Activated CD4-positive, alpha-beta memory T cell treated with anti-CD3 and anti-CD28 coated beads for 36 hours (primary cell): ENCODE measurements at places on chromosomes 12 and 14.
A peak's percentile ranks its signal among the peaks of the same experiment; 100 is the strongest.

GRCh38 chr14:94144765-94145164, 15.4 kb upstream of the IFI27L2 start:
- no peak for DNase-seq

- peak; percentile 23 for DNase-seq
Observed at GRCh38 chr14:72154645-72155378, 222.6 kb downstream of the RGS6 start.

GRCh38 chr12:131166717-131167116, 213.0 kb downstream of the ADGRD1 start:
- no peak for DNase-seq

DNA sequence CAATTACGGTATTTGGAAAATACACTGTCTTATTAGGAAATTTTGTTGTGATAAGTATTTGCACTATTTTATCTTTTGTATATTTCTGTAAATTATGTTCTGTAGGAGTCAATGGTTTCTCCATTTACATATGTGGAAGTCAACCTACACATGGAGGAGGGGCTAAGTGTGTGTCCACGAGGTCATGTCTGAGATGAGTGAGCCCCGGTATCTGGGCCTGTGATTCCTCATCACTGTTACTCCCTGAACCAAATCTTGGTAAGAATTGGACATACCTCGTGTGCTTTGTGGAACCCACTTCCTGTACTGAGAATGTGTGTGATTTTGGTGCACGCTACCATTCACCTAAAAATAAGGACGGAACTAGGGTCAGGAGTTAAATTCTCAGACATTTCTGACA, 1105.5 kb downstream of the TMEM121 start:
- DNase-seq = no peak

- DNase-seq = peak; percentile 80
Observed at GRCh38 chr14:97602438-97603117, 805.4 kb downstream of the VRK1 start.

DNA sequence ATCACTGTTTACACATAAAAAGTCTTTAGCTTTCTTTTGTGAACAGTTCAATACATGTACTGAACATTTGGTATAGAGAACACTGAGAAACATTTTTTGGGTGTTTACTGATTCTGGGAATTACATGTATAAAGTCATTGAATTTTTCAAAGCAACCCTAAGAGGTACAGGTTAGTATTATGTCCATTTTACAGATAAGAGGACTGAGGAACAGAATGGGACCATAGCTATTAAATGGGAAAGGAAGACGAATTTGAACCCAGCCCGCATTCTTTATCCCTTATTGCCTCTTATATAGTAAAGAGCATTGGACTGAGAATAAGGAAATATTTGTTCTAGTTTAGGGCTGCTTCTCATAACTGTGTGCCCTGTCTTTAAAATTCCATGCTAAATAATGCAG, 889 bp upstream of the KANSL2 start:
- DNase-seq = no peak

GRCh38 chr14:51225751-51226150, 14.3 kb upstream of the TMX1 start:
- no peak for DNase-seq

- DNase-seq = no peak
Observed at GRCh38 chr12:55696796-55697462, 10.8 kb downstream of the ITGA7 start.

DNA sequence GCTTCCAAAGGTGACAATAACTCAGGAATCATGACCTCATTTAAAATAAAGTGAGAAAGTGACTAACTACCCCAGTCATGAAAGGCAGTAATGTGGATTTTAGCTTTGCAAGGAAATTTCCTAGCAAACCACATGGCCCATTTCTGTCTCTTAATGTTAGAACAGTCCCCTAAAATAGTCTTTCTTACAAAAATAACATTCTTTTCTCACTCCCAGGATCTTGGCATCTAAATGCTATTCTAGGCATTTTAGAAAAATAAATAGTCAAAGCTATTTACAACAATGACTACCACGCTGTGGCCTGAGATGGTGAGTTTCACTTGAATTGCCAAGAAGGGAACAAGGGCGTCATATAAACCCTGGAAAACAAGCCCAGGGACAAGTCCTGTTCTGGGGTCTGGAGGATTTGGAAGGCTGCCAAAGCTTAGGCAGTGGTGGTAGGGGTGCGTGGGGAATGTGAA, 101.2 kb upstream of the CCDC175 start:
- DNase-seq = no peak

- DNase-seq = peak; percentile 84
Observed at GRCh38 chr14:102822311-102822863, 45.1 kb downstream of the TRAF3 start.

DNA sequence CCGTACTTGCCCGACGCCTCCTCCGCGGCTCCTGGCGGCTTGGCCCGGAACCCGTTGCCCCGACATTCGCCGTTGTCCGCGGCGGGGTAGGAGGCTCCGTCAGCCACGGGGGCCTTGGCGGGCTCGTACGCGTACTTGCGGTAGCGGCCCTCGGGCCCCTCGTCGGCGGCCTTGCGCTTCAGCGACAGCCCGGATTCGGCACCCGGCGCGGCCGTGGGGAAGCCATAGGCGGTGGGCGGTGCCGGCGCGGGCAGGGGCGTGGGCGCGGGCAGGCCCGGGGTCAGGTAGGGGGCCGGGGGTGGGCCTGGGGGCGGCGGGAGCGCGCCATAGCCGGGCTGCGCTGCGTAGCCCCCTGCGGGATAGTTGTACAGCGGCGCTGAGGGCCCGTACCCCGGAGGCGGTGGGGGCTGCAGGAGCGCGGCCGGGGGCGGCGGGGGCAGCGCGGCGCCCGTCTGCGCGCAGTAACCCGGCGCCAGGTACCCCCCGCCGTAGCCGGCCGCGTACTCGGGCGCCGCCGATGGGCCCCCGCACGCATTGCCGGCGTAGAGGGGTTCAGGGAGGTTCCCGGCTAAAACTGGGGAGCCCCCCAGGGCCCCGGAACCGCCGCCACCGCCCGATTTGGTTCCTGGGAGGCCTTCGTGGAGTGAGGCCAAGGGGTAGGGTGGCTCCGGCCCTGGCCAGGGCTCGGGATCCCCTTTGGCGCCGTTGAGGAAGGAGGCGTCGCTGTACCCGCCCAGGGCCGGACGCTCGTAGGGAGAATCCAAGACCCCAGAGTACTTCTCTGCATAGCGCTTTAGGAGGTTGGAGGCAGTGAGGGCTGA, 26.9 kb downstream of the FIGNL2 start:
- DNase-seq = no peak

DNA sequence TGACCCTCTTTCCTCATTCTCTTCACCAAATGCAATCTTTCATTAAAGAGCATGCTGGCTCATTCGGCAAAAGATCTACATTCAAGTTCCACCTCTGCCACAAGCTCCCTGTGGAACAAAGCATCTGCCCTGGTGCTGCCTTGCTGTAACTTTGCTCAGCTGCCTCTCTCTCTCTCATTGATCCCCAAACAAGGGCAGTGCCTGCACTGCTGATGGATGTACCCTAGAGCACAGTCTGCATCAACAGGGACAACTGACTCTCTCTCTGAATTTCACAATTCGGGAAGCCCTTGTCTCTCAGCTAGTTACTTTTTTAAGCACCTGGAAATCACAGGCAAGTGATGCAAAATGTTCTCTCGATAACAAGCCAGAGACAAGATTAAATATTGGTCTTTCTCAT, 174.0 kb upstream of the DIO2 start:
- DNase-seq = no peak

DNA sequence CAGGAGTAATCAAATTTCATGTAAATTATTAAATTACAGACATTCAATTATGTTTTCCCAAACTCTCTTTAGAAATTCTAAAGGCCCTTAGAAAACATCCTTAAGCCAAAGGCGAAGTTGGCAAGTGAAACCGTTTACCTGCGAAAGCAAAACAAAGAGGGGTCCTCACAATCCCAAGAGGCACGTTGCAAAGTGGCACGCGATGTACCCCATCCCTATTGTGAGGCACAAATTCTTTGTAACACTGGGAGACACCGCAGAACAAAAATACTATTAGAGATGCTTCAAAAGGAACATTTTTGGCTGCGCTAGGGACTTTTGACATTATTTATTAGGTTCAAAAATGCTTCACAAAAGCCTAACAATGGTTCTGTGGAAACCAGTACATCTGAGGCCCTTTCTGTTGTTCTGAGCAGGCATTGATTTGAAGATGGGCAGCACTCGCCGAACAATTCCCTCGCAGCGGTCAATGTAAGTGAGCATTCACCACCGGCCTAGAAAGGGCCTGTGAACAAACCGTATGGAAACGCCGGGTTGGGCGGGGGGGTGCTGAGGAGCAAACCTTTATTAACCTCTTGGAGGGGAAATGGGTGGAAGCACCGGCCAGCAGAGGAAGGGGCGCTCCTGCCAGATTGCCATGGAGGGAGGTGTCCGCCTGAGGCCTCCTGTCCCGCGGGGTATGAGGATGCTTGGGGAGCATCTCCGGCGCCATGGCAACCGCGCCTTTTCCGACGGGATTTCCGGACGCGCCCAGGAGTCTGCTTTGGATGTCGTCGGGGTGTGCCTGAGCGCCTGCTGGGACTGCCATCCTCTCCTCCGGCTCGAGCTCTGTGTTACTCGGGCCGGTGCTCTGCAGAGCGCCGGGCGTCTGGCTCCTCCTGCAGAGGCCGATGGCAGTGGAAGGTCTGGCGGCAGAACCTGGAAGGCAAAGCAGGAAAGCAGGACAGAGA, 193.9 kb downstream of the C12orf42 start:
- DNase-seq = no peak

- no peak for DNase-seq
Observed at GRCh38 chr14:89907655-89908054, 46.9 kb downstream of the EFCAB11 start.

DNA sequence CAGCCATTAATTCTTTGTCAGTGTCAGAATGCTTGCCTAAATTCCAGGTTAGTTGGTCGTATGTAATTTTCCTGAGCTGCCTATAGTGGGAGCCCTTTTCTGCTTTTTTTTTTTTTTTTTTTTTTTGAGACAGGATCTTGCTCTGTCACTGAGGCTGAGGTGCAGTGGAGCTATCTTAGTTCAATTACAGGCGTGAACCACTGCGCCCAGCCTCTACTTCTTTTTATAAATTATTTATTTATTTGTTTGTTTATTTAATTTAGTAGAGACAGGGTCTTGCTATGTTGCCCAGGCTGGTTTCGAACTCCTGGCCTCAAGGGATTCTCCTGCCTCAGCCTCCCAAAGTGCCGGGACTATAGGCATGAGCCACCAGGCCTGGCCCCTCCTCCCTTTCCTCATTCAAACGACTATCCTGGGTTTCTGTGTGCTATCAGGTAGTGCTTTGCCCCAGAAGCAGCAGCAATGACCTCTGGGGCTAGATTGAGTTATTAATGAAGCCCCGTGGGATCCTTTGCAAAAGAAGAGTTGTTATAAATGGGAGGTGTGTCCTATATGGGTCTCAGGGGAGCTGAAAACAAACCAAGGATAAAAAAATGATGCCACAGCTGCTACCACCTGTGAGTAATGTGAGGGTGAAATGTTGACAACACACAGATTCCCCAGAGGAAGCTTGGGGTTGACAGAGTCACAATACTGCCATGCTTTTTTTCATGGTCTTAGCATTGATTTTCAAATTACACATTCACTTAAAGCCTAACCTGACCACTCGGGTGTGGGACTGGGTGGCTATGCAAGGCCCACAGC, 34.6 kb upstream of the NFKBIA start:
- DNase-seq = no peak

GRCh38 chr12:84913129-84913515, 523 bp upstream of the SLC6A15 start:
- DNase-seq = no peak

DNA sequence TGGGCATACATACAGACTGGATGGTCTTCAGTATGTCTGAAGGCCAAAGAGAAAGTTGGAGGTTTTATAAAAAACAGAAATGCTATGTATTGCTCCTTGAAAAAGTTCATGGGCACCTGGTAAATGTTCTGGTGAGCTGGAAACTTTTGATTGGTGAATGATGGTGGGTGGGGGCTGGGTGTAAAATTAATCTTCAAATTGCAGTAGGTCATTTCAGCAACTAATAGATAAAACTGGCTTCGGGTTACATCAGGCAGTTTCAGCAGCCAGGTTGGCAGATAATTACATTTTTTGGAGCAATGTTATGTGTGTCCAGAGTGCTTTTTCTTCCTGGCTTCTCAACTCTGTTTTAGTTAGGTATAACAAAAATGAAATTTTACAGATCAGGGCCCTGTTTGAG, 35.3 kb downstream of the SDR9C7 start:
- DNase-seq = no peak

- DNase-seq = no peak
Observed at GRCh38 chr12:14994610-14995009, 21.8 kb downstream of the PDE6H start.

- DNase-seq = no peak
Observed at GRCh38 chr14:90979515-90979914, 80.9 kb downstream of the RPS6KA5 start.

- DNase-seq = no peak
Observed at GRCh38 chr14:95021588-95021987, 135.7 kb downstream of the DICER1 start.

- DNase-seq = no peak
Observed at GRCh38 chr14:37594971-37595808, at the start of the genes FOXA1 and TTC6. TSS of gene FOXA1 (minus strand) at chr14:37595249. CDS start at chr14:37594972, 277 bp downstream. TSS of gene TTC6 (plus strand) at chr14:37595629. CDS start at chr14:37622065, 26,436 bp downstream.

DNA sequence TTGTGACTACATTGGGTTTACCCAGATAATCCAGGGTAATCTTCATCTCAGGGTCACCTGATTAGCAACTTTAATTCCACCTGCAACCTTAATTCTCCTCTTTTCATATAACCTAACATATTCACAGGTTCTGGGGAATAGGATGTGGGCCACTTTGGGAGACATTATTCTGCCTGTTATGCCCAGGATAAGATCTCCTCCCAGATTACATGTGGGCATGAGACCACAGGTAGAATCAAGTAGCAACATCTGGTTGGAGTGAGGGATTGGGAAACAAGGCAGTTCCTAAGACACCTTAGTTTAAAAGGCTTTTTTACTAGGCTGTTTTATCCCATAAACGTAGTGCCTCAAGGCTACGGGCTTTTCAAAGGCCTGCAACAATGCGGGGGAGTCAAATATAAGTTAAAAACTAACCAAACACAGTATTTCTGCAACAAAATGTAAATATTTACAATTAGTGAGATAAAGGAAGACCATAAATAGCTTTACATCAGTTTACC, 181.5 kb downstream of the FOXA1 start:
- no peak for DNase-seq

DNA sequence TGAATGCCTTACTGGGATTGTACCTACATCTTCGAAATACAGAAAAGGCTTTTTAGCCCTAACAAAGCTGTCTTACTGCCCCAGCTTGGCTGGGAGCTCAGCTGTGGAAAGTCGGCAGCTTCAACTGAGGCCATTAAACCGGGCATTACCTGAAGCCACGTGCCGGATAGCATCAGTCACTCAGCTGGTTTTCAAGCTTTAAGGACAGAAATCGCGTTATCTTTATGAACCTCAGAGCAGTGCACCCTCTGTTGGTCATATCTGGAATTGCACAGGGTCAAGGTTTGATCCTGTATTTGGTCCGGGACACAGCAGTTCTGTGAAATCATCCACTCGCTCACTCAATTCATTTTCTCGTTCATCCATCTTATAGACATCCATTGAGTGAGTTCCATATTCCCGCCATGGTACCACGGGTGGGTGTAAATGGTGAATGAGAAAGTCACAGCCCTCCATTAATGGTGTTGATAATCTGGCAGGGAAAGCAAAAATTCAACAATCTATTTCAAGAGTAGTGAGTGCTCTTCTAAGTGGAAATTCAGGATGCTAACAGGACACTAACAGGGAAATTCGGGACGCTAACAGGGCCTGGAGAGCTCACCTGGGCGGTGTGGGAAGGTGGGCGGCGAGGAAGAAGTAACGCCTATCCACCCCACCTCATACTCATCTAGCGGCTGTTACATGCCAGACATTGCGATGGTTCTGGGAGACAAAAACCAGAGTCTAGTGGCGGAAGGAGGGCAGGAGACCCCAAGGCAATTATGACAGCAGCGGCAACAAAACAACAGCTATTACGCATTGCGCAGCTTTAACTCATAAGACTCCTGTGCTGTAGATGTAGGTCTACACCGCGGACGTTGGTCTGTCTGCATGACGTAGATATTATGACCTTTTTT, 60.6 kb upstream of the TCL1A start:
- peak; percentile 55 for DNase-seq
